NCI-H2081 treated with DMSO at 0.1 percent for 48 hours (cell line): ENCODE measurements at places on chromosomes 6 and 20.
A peak's percentile ranks its signal among the peaks of the same experiment; 100 is the strongest.

DNA sequence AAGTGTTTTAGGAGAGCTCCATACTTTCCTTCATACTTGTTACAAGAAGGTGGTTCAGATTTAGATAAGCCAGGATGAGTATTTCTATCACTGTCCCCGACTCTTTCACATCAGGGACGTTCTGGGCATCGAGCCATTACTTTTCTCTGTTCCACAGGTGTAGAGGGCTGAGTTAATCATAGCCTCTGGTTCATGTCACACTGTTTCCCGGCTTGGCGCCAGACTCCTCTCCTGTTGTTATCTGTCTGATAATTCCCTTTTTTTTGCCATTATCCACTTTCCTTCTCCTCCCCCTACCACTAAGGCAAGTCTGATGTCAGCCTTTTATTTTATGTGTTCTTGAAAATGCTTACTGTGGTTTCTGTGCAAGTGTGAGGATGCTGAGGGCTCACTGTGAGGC is 593.4 kb downstream of the UTRN start:
- DNase-seq, result peak; percentile 76

GRCh38 chr6:151690303-151690702 is 117.2 kb upstream of the ESR1 start:
- DNase-seq, result no peak

DNA sequence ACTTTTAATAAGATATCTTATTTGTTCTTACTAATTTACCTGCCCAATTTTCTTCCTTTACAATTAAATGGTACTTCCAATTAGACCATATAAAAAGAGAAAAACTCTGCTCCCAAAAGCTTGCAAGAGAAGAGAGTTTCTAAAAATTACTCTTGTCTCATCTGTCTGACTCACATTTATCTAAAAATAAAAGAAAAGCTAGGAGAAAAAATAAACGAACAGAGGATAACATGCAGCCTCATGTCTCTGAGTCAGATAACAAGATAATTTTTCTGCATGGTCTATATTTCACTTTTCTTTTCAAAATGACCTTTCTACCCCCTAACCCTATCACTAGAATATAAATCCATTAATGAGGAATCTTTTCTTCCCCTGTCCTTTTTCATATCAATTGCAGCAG is 127.2 kb upstream of the TCF21 start:
- no peak for DNase-seq

DNA sequence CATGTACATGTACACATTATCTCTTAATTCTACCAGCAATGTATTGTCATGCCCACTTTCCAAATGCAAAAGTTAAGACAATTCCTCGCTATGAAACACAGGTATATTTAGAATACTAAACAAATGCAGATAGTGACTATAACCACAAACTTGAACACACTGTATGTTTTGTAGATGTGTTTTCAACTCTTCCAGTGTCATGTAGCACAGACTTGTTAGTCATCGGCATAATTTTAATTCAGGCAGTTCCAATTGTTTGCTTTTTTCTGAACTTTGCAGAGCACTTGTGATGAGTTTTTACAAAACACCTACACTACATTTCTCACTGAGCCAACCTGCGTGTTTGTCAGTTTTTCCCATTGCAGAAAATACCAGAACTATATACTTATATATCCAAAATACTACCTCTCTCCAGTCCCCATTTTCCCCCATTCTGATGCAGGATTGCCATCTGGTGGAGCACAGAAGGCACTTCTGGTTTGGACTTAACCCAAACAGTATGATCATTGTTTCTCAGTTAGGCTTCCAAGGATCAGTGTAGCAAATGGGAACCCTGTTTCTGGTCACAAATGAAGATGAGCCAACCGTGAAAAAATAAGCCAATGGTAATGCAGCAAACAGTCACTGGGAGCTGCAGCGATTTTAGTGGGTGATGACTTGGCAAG is 143.4 kb downstream of the ADGRB3 start:
- peak; percentile 26 for DNase-seq

DNA sequence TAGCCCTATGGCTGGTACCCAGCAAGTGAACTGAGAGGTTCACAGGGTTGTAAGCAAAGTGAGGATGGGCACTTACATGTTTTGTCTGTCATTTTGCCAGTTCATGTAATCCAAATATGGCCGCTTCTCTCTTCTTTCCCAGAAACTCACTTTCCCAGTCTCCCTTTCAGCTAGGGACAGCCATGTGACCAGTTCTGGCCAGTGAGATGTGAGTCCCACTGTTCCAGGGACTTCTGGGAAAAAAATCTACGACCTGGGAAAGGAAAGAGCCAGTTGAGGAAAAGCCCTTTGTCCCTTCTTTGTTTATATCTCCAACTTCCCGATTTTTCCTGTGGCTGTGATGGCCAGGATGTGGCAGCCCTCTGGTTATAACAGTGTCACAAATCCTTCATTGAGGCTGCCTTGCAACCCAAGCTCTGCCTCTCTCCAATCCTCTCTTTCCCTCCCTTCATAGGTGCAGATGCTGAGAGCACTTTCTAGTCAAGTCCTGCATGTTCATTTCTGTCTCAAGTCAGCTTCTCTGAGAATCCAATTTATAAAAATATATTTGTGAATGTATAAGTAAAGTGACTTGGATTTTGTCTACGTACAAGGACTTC is 148.6 kb upstream of the ZFP64 start:
- no peak for DNase-seq

- DNase-seq, result no peak
Observed at GRCh38 chr6:22334778-22335177, 37.9 kb upstream of the PRL start.

GRCh38 chr6:31813465-31813849 is 1.6 kb downstream of the HSPA1L start:
- DNase-seq, result no peak

DNA sequence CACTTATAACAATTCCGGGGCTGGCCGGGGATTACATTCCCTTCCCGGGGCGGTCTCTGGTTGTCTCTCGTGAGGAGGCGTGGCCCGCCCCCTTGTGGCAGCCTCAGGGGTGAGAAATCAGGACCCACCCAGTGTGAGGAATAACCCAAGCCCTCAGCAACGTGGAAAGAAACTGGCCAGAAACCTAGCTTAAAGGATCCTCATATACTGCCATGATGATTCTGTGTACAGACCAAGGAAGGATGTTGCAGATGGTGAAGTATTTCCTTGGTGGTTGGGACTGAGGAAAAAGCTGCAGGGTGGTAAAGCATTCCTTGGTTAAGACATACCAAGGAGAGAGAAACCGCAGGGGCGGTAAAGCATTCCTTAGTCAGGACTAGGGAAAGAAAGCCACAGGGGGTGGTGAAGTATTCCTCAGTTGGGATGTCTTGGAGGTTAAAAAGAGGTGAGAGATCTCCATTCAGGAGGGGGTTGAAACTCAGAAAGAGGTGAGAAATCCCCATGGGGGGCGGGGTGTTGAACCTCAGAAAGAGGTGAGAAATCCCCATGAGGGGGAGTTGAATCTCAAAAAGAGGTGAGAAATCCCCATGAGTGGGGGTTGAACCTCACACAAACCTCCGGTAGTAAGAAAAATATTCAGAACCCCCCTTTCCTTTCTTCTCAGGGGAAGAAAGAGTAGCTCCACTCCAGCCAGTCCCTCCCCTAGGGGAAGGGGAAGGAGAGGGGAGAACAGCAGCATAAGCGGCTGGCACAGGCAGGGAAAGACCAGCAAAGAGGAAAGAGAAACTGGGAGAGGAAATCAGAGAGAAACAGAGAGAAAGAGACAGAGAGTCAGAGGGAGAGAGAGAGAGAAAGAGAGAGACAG is 238.1 kb downstream of the RNGTT start:
- no peak for DNase-seq

- no peak for DNase-seq
Observed at GRCh38 chr6:145648149-145648548, 87.2 kb downstream of the EPM2A start.

DNA sequence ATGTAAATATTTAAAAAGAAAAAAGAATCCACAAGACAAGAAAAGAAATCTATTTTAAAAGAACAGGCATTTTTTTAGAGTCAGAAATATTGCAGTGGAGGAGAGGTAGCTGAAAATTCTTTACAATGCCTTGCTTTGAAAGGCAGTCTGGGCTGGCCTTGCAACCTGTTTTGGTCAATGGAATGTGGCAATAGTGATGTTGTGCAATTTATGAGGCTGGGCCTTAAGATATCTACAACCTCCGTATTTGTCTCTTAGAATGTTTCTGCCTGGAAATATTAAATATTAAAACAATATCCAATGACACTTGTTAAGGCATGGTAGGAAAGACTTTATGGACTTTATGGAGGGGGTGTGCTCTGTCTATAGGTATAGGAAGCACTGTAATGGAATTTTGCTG is 14.8 kb upstream of the SCGN start:
- no peak for DNase-seq

DNA sequence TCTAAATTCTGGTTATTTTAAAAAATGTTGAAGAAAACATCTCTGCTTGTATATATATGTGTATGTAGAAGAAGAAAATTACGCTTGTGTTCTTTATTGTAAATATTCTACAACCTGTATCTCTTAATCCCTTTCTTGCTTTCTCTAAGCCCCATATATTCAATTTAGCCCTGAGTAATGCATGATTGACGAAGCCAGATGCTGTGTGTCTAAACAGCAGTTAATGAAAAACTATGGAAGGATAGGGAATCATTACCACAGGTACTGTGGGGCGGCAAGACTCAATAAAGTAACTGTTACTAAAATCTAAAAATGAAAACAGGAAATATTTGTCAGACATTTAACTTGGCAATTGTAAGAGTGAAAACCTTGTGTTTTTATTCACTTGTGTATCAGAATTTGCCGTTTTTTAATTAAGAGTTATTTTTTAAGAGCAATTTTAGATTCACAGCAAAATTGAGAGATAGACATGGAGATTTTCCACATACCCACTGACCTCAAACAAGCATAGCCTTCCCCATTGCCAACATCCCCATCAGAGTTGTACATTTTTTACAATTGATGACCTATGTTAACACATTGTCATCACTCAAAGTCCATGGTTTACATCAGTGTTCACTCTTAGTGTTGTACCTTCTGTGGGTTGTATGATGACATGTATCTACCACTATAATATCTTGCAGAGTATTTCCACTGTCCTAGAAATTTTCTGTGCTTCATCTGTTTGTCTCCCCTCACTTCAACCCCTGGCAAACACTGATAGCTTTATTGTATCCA is 76.7 kb downstream of the BCKDHB start:
- DNase-seq, result no peak

GRCh38 chr20:12210591-12210990 is 292.9 kb downstream of the BTBD3 start:
- DNase-seq, result no peak

GRCh38 chr6:498795-499231 is 107.3 kb downstream of the IRF4 start:
- no peak for DNase-seq

GRCh38 chr20:57829336-57829735 is 119.5 kb upstream of the PMEPA1 start:
- no peak for DNase-seq

DNA sequence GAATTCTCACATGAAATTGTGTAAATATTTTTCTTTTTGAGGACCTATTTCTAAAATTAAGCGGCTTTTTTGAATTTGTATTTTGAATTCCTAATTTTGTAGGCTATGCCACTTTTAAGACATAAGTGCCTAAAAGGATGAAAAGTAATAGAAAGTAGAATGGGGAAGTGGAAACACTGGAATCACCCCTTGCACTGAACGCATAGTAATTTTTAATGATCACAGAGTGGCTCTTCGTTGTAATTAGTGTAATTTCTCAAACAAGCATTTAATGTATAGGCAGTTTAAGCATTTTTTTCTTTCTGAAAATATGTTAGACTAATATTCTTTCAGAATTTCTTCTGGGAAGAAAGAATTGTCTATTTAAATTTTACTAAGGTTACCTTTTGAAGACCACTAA is 73.2 kb downstream of the ARID1B start:
- DNase-seq, result no peak

DNA sequence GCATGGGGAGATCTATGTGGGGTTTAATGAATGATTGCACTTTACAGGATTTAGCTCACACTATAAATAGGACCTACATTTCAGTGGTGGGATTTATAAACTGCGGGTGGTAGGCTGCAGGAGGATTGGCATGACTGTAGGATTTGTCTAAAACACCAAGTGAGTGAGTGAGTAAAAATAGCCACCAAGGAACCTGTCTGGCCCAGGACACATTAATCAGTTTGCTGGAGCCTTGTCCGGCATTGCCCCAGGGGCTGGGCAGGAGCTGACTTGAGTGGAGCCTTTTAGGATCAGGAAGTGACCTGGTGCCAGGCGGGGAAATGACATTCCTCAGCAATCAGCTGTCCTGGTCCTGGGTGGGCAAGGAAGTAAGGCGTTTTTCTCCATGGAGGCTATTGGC is 278.7 kb upstream of the PRND start:
- DNase-seq, result no peak

GRCh38 chr6:33641602-33642001 is 20.5 kb downstream of the ITPR3 start:
- no peak for DNase-seq

GRCh38 chr6:166417285-166417691 is 34.5 kb upstream of the MPC1 start:
- DNase-seq, result no peak

DNA sequence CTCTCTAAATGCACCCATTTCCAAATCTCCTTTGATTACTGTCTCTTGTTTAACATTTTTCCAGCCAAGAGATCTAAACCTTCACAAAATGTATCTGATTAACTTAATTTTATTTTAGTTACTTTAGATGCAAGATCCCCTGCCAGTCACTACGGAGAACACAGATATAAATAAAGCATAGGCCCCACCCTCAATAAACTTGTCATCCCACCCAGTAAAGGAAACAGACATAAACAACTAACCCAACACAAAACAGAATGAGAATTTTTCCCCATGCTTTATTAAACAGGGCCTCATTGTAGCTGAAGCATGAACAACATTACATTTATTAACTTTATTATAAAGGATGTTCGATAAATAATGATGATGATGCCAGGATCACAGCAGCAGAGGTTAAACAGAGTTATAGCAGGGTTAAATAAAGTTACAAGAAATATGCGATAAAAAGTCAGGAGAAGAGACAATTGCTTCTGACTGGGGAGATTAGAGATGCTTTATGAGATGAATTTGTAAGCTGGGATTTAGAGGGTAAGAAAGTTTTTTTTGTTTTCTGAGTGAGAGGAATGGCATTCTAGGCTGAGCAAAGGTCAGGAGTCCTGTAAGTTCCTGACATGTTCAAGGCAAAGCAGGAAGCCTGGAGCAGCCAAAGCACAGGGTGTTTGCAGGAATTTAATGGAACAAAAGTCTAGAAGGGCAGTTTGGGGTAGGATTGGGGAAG is 41.1 kb downstream of the TFAP2A start:
- DNase-seq, result no peak

GRCh38 chr6:167020206-167020605 is 21.0 kb downstream of the CEP43 start:
- no peak for DNase-seq

DNA sequence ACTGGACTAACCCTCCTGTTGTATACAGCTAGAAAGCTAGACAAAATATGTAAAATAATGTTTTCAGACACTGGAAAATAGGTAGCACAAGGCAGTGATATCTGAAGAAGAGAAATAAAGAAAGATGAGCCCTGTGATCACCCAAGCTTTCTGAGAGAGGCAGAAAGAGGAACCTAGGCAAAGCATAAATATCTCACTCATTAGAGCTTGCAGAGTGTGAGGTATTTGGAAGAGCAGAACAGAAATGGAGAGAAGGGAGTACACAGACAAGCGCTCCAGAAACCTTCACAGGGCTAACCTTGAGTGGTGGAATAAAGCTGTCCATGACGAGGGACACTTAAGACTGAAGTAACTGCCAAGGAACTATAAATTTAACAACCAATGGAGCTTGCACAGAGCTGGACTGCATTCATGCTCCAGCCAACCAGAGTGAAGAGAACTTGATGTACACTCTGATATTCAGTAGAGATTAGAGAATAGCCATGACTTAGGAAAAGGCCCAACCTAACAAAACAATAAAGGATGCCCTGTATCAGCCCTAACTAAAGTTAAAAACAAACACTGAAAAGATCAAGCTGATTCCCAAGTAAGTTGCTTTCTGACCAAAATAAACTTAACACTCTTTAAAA is 280.9 kb upstream of the STXBP5 start:
- DNase-seq, result no peak
